Naive thymus-derived CD8-positive, alpha-beta T cell (primary cell): ENCODE measurements at places on chromosomes 16 and 17.

- DNase-seq = no peak
Measured at GRCh38 chr16:66028510-66029216, 337.8 kb upstream of the CDH5 start.

GRCh38 chr17:32117399-32117798 is 24.9 kb upstream of the RHOT1 start:
- DNase-seq = no peak

DNA sequence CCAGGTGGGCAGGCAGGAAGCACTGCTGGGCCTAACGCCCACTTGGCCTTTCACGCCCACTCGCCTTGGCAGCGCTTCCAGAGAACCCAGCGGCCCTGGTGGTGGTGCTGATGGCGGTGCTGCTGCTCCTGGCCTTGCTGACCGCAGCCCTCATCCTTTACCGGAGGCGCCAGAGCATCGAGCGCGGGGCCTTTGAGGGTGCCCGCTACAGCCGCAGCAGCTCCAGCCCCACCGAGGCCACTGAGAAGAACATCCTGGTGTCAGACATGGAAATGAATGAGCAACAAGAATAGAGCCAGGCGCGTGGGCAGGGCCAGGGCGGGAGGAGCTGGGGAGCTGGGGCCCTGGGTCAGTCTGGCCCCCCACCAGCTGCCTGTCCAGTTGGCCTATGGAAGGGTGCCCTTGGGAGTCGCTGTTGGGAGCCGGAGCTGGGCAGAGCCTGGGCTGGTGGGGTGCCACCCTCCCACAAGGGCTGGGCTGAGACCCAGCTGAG is 64.7 kb downstream of the MRC2 start:
- no peak for DNase-seq

GRCh38 chr16:3028716-3029319 is 5.0 kb downstream of the THOC6 start:
- DNase-seq = no peak

DNA sequence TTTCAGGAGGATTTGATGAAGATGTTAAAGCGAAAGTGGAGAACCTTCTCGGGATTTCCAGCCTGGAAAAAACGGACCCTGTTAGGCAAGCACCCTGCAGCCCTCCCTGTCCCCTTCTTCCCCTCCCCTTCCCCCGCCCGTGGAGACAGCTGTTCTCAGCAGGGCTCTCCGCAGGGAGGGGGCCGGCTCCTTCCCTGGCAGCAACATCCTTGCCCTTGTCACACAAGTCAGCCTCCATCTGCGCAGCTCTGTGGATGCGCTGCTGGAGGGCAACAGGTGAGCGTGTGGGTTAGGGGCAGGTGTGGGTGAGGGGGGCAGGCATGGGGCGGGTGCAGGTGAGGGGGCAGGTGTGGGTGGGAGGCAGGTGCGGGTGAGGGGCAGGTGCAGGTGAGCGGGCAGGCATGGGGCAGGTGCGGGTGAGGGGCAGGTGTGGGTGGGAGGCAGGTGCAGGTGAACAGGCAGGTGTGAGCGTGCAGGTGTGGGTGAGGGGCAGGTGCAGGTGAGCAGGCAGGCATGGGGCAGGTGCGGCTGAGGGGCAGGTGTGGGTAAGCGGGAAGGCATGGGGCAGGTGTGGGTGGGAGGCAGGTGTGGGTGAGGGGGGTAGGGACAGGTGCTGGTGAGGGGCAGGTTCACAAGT is 9.4 kb downstream of the CYBC1 start:
- DNase-seq = no peak

- DNase-seq = no peak
Measured at GRCh38 chr17:58032691-58033415, 25.8 kb upstream of the SRSF1 start.

DNA sequence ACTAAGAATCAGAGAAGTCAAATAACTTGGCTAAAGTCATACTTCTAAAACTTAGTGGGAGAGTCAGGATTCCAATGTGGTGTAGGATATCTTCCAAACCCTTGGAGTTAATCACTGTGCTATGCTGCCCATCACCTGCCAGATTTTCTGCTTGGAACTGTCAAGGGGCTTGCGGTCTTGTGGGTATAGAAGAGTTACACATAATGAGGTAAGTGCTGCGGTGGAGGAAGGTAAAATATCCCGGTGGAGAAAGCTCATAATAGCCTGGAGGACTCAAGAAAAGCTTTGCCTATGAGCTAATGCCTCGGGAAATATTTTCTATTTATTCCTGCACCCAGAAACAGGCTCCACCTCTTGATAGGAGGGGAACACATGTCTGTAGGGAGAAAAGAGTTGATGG is 195.6 kb downstream of the UTP18 start:
- no peak for DNase-seq

DNA sequence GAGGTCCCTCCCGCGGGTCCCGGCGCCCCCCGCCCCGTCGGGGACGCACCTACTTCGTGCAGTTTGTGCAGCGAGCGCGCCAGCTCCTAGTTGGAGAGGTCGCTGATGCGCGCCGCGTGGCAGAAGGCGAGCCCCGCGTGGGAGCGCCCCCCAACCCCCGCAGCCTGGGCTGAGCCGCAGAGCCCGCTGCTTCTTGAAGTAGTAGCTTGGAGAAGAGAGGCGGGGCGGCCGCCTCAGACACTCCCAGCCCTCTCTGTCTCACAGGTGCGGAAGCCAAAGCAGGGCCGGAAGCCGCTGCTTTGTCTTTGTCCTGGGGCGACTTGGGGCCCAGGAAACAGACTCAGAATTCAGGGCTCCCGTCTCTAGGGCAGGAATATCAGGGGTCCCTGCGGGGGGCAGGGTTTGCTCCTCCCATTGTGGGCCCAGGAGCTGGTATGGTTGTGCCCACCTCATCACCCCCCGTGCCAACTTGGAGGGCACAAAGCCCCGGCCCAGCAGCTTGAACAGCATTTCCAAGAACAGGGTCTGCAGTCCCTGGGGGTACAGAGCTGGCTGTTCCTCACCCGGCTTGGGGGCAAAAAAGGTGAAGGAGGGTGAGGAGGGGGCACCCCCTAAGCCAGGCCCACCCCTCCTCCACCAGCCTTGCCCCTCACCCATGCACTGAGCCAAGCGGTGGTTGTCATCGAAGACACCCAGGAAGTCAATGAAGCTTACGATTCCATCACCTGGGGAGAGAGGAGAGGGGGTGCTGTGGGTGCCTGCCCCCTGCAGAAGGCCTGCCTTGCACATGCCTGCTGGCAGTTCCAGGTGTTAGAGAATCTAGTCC is 13.5 kb downstream of the SPATA32 start:
- DNase-seq = peak; percentile 84

- DNase-seq = no peak
Measured at GRCh38 chr17:29576214-29577000, 7.9 kb downstream of the TP53I13 start.

DNA sequence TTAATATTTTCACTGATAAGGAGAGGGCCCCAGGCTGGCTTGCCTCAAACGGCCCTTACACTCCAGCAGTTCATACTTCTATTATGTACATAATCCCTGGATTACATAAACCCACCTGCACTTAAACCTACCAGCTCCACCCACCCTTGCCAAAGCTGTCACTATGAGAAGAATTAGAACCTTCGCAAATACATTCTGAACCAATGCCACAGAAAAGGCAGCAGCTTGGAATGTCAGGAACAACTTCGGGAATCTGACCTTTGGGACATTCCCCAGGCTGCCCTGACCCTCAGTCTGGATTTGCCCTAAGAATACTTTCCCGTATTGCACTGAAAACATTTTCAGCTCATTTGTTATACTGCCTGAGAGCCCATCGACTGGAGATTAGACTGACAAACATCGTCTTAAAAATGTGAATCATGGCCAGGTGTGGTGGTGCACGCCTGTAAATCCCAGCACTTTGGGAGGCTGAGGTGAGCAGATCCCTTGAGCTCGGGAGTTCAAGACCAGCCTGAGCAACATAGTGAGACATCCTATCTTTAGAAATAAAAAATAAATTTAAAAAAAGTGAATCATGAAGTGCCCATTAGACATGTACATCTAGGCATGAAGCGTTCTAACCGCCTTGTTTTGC is 21.0 kb upstream of the SEC14L1 start:
- DNase-seq = no peak

DNA sequence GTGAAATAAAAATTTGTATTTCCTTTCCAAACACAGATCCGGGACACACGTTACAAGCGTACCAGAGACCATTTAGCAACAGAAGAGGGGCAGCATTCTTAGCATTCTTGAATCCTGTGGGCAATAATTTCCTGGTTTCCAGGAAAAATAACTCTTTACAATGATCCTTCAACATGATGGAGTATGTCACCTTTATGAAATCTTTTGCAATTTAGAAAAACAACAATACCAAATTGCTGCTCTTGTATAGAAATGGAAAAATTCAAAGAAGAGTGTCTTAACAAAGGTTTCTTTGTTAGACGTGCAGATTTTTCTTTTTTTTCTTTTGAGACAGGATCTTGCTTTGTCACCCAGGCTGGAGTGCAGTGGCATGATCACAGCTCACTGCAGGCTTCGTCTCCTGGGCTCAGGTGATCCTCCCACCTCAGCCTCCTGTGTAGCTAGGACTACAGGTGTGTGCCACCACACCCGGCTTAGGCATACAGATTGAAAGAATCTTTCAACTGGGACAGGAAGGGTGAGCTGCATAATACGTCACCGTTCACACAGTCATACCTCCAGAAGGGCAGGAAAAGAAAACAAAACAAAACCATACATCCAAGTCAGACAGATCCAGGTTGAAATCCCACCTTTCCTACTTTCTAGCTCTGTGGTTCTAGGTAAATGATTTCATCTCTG is 10.8 kb upstream of the GCSH start:
- no peak for DNase-seq

DNA sequence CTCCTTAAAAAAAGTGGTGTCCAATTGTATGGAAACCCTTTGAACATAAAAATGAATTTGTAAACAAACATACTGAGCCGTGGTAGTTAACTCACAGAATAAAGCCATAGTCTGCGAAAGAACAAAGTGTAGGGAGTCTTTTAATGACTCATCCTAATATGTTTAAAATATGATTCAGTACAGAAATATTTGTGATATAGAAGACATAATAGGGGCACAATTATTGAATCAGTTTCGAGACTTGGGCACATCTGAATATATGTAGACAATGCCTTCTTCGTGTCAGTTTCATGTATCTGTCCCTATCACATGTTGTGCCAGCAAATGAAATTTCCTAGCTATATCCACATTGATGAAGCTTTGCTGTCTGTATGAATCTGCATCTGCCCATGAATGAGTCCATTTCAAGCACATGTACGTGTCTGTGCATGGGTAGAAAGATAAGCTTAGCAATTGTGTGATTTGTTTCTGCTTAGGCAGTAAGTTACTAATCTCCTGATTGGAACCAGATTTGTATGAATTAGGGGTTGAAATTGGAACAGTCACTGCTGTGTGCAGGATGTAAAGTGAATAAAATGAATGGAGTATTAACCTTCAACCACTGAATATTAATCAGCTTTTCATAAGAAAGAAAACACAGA is 112.5 kb upstream of the SOX9 start:
- DNase-seq = no peak

DNA sequence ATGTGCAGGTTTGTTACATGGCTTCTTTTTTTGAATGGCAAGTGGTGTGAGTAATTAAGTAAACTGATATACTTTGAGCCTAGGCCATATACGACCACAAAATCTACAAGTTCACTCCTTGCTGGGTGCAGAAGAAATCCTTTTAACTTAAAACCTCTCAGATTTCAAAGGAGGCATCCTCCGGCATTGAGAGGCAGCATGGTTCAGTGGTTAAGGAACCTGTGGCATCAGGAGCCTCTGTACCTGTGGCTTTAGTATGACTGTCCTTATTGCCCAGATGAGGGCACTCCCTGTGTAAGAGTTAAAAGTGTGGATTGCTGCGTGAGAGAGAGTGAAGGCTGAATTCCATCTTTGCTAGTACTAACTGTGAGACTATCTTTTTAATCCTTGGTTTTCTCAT is 3.3 kb downstream of the NLRP1 start:
- no peak for DNase-seq

- no peak for DNase-seq
Measured at GRCh38 chr17:44523672-44523972, 20.4 kb upstream of the GPATCH8 start.

DNA sequence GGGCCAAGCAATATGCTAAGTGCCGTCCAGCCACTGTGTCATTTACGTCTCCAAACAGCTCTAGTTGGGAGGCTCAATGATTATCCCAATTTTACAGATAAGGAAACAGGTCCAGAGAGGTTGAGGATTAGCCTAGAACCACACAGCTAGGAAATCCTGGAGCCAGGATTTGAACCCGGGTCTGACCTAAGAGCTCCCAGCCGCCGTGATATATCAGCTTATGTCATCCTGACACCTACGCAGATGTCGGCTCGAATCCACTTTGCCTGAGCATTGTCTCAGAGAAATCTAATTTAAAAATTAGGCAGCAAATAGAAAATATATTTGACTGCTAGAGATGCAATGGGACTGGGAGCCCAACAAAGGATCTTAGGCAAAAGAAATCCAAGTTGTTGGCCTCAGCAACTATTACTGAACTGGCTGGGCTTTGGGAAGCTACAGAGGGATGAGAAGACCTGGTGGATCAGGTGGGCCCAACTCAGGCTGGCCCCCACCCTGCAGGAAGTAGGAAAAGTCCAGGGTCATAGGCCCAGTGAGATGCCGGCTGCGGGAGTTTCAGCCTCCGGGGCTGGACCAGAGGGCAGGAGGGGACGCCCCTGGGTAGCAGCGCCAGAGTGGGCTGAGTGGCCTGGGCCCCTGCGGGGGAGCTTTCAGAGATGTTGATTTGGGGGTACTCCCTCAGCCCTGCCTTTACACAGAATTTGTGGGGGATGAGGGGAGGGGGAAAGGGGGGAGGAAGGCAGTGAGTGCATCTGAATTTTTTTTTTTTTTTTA is 35.1 kb upstream of the IL21R start:
- DNase-seq = no peak

GRCh38 chr16:14131774-14132695 is 60.9 kb downstream of the MRTFB start:
- DNase-seq = no peak
